ENCODE measurements at places on chromosomes 1 and 21.
A peak's percentile ranks its signal among the peaks of the same experiment; 100 is the strongest.

DNA sequence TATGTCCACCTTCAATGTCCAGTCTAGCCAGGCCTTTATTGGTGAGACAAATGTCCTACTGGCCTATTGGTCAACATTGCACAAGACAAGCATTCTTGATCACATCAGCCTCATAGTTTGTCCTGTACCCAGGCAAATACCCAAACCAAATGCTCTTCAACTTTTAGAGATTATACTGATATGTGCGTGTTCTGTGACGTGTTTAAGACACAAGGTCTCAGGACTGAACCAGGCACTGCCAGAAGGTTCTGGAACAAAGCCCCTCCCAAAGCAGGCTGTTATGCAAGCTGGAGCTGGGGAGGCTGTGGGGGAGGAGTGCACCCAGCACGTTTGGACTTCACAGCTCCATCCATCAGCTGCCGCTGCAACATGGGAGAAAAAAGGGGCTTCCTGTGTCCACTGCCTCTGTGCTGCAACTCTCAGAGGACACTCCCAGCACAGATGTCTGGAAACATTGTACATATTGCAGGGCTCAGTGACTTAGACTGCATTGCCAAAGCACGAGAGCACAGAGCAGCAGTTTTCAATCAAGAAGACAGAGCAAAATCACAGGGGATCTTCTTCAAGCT, 45.9 kb downstream of the NID1 start:
- DNase-seq: peak; percentile 76

DNA sequence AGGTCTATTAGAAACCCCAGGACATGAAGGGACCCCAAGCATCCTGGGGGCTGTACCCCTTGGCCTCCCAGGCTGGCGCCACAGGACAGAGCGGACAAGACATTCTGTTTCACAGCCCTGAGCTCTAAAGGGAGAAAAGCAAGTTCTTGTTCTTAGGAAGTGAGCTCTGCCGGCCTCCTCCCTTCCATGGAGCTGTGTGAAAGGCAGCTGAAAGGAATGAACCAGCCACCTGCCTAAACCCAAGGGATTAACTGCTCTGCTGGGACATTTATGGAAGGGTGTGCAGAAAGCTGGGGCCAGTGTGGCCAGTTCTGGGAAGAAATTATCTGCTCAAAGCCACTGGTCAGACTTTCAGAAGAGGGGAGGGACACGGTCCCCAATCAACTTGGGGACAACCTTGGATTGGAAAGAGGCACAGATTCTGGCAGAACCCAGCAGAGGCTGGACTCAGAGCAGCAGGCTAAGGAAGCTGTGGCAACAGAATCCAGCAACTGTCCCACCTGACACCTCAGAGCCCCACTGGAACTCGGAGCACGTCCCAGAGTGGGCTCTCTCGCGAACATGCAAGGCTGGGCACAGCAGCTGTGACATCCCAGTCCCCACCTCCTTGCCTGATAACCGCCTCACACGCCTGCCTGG, 2.1 kb downstream of the KLHL21 start:
- DNase-seq: peak; percentile 52

- DNase-seq: peak; percentile 84
These were observed 100.7 kb upstream of the TSPAN2 start for GRCh38 chr1:115189814-115190539.

DNA sequence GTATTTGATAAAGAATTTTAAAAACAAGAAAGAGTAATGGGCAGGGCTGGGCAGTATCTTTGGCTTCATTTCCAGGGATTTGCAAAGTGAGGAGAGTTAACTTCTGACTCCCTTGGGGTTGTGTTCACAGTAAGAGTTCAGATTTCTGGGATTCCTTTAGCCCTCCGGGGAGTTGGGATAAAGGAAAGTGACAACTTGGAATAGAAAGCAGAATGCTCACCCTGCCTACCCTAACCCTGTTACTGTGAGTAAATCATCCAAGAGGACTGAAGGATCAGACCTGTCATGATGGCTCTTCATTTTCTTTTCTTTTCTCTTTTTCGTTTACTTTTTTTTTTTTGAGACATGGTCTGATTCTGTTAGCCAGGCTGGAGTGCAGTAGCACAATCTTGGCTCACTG, 76.1 kb downstream of the CACHD1 start:
- DNase-seq: no peak

GRCh38 chr1:1048765-1049164, 25.3 kb downstream of the RNF223 start:
- DNase-seq: no peak

GRCh38 chr21:14321042-14321441, 61.9 kb downstream of the HSPA13 start:
- peak; percentile 34 for DNase-seq

GRCh38 chr1:167083066-167083665, 7.0 kb downstream of the GPA33 start:
- no peak for DNase-seq

- peak; percentile 6 for DNase-seq
These were observed at the start of gene DOP1B for GRCh38 chr21:36156815-36157670. TSS of gene DOP1B (plus strand) at chr21:36156824. CDS start at chr21:36164734, 7,910 bp downstream.

DNA sequence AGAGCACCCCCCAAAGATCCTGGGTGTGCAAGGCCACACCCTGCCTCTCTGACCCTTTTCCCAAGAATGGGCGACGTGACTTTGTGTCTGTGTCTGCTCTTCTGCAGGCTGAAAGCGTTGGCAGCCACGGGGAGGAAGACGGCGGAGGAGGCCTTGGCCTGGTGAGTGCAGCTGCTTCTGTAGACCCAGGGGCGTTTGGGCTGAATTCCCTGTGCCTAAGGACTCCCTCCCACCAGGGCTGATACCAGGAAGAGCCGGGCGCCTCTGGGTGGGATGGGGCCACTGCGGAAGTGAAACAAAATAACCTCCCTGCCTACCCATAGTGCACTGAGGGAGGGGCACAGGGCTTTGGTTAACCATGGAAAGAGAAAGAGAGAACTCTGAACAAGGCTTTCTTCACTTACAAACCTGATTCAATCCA, 2.5 kb downstream of the UBASH3A start:
- DNase-seq: no peak

DNA sequence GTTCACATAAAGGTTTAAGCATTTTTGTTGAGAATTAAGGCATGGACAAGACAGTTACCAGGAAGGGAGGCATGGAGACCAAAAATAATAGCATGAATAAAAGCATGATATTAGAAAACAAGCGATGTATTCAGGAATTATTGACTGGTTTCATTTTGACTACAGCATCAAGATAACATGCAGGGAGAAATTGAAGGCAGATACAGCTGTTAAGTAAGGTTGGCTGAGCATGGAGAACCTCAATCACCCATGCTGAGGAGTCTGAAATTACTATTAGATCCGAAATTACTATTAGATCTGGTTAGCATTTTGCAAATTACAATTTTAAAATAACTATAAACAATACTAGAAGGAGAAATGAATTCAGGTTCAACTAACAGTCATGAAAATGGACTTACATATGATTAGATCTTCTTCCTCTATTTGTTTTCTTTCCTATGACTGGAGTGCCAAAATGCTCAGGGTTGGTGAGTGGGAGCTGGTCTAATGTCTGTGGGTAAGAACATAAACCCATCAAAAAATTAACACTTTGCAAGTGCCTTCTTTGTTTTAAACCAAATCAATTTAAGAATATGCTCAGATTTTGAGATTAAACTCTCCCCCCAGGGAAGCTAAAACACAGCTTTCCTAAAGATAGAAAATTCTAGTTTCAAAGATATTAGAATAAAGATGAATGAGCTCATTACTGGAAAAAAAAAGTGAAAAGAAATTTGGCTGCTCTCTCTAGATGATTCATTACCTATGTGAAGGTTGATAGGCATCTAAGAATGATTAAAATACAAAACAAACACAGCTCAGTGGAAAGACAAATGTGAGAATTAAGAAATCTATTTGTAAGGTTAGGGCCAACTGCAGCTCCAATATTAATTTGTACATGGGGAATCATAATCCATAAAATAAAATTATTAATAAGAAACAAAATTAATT, 81.7 kb downstream of the ARID4B start:
- peak; percentile 34 for DNase-seq

- peak; percentile 65 for DNase-seq
These were observed 317.1 kb downstream of the DPYD start for GRCh38 chr1:97603776-97604175.

- DNase-seq: no peak
These were observed 175.5 kb downstream of the PGBD5 start for GRCh38 chr1:230250666-230251065.

DNA sequence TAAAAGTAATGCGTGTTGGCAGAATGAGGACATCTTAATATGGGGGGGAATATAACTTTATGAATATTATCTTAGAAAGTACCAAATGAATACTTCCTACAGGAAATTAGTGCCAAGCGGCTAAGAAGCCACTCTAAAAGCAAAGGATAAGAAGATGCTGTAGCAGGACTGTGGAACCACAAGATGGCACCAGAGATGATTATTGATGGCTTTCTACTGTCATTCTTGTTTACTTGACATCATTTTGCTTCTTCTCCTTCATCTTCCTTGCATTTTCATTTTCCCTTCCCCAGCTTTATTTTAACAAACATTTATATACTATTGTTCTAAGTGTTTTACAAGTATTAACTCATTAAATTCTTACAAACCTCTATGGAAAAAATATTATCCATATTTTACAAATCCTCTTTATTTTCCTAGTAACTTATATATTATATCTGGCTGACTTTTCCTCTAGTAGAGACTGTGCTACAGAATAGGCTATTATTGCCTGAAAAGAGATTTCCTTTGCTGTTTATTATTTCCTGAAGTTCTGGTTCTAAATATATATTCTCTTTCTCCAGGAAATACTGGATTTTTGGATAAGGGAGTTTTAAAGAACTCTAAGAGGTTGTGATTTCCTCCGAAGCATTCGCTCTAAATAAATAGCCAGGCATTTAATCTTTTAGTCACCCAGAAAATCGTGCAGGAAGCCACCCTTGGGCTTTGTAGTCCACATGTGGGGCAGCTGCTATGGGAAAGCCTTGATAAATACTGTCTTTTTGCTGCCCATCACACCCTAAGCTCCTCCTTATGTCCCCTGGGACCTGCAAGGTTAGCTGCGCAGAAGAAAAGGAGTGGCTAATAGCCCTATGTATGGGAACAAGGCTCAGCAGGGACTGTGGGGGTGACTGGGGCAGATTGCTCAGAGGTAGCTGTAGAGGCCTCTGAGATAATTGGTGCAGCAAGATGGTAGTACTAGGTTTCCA, 69.8 kb downstream of the TPR start:
- DNase-seq: peak; percentile 56

GRCh38 chr1:214444182-214444939, 107.0 kb downstream of the PTPN14 start:
- no peak for DNase-seq

GRCh38 chr1:94713472-94714141, 106.5 kb upstream of the SLC44A3 start:
- DNase-seq: peak; percentile 98

- DNase-seq: peak; percentile 14
These were observed 111.8 kb upstream of the USH2A start for GRCh38 chr1:216535059-216535458.

DNA sequence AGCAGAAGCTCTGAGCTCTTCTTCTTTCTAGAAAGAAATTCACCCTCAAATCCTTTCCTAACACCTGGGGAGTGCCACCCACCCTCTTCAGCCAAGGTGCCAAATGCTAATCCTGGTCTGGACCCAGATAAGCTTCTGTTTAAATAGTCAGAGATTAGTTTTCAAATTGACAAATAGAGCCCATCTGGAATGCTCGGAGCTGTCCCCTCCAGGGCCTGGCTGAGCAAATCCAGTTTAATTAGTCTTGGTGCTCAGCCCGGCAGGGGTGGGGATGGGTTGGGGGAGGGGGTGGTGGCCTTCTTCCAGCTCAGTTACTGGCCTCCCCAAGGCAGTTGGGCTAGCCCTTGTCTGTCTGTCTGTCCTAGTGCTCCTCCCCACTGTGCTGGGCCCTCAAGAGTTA, 269.5 kb downstream of the GRIK3 start:
- no peak for DNase-seq

DNA sequence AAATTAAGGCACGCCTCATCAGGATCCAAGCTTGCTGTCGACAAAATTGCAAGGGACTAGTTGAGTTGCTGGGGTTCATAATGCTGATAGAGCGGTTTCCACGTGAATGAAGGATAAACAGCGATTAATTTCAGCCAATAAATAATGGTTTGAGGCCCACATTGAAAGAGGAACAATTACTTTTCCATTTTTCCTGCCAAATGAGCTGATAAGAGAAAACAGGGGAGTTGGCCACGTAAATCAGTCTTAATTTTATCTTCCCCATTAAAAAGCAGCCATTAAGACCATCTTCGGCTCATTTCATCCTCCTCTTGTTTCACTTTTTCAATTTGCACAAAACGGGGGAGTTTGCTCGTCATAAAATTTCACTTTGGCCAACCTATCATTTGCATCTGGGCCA, 235.5 kb upstream of the RRP15 start:
- DNase-seq: no peak

Measured in iris pigment epithelial cell (primary cell).